Body of pancreas (tissue), 4 donors: ENCODE measurements at places on chromosomes 7 and 10. TPM values are rescaled to one million over a fixed set of nuclear protein-coding genes. Genes with fewer than 3 reads are reported as not detected.
A peak's percentile ranks its signal among the peaks of the same experiment; 100 is the strongest.

AOAH gene
- total RNA-seq, result 4.9 TPM

PON1 gene
- 0.78 TPM for total RNA-seq

EN2 gene
- total RNA-seq, result not detected

SLC18A3 gene
- total RNA-seq, result not detected

GPRIN2 gene
- total RNA-seq, result 15.8 TPM

PAPSS2 gene
- 17.5 TPM for total RNA-seq

AGAP6 gene
- 47.5 TPM for total RNA-seq

LAMTOR4 gene
- total RNA-seq, result 86.1 TPM

TMEM236 gene
- 0.66 TPM for total RNA-seq

PGAM2 gene
- total RNA-seq, result 1.6 TPM

RAB19 gene
- total RNA-seq, result 15.3 TPM

TFPI2 gene
- total RNA-seq, result 3.3 TPM

OPN4 gene
- total RNA-seq, result not detected

- DNase-seq, result no peak
- H3K4me1 ChIP-seq, result no peaks in the 10 kb centered on the region
- no peak overlapping the region for H3K27ac ChIP-seq
Observed at GRCh38 chr10:17115683-17116082, 13.9 kb downstream of the CUBN start.

GRCh38 chr10:8060010-8060703 is 5.7 kb downstream of the GATA3 start:
- no peaks in the 10 kb centered on the region for H3K27me3 ChIP-seq
- H3K4me1 ChIP-seq, result peaks cover 8% of the 10 kb centered on the region
- no peak overlapping the region for H3K27ac ChIP-seq
- no peak overlapping the region for H3K4me3 ChIP-seq
- no peaks in the 10 kb centered on the region for H3K36me3 ChIP-seq
- DNase-seq, result no peak

DNA sequence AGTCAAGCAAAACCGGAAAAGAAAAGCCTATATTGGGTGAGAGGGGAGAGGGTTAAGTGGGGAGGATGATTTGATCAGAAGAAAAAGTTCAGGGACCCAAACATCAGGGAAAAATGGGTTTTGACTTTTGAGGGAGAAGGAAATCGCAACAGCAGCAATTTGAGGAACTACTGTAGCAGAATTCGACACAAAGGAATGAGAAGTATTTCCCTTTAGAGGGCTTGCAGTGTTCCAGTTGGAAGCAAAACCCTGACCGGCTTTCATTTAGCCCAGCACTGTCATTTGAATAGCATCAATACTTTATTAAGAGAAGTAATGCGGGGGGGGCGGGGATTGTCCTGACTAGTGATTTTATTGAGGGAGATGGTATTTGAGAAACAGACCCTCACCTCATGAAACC is 37.2 kb upstream of the GATA3 start:
- H3K4me3 ChIP-seq, result no peak overlapping the region
- no peaks in the 10 kb centered on the region for H3K36me3 ChIP-seq
- peaks cover 9% of the 10 kb centered on the region for H3K4me1 ChIP-seq
- no peak overlapping the region for H3K27ac ChIP-seq
- no peak for DNase-seq

GRCh38 chr7:128425850-128426249 is 16.1 kb upstream of the IMPDH1 start:
- H3K27ac ChIP-seq, result no peak overlapping the region
- peak; percentile 73 for DNase-seq
- H3K4me3 ChIP-seq, result no peak overlapping the region
- H3K4me1 ChIP-seq, result no peaks in the 10 kb centered on the region

GRCh38 chr10:71238626-71239025 is 26.3 kb downstream of the UNC5B start:
- H3K27ac ChIP-seq, result no peak overlapping the region
- no peak for DNase-seq
- no peaks in the 10 kb centered on the region for H3K27me3 ChIP-seq

- no peak for DNase-seq
- no peak overlapping the region for H3K27ac ChIP-seq
- H3K4me1 ChIP-seq, result no peaks in the 10 kb centered on the region
- H3K27me3 ChIP-seq, result no peaks in the 10 kb centered on the region
- no peak overlapping the region for H3K4me3 ChIP-seq
Observed at GRCh38 chr7:123657304-123657685, 1.6 kb downstream of the LMOD2 start.

- H3K27ac ChIP-seq, result peak overlapping the region; percentile 78
- H3K36me3 ChIP-seq, result no peaks in the 10 kb centered on the region
- H3K27me3 ChIP-seq, result no peaks in the 10 kb centered on the region
- no peak overlapping the region for H3K4me3 ChIP-seq
Observed at GRCh38 chr10:31940839-31941653, 12.4 kb upstream of the ARHGAP12 start.

DNA sequence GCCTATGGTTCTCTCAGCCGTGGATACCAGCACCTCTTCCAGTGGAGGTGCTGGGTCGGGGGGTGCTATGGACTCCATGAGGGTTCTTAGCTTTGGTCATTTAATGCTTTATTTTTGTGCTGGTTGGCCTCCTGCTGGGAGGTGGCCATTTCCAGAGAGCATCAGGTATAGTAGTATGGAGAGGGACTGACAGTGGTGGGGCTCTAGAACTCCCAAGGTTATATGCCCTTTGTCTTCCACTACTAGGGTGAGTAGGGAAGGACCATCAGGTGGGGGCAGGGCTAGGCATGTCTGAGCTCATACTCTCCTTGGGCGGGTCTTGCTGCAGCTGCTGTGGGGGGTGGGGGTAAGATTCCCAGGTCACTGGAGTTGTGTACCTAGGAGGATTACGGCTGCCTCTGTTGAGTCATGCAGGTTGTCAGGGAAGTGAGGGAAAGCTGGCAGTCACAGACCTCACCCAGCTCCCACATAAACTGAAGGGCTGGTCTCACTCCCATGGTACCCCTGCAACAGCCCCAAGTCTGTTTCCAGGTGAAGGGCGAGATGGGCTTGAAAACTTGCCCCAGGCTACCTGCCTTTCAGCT is 763.2 kb upstream of the LRRTM3 start:
- no peaks in the 10 kb centered on the region for H3K4me1 ChIP-seq
- no peak for DNase-seq
- no peaks in the 10 kb centered on the region for H3K27me3 ChIP-seq
- H3K4me3 ChIP-seq, result no peak overlapping the region
- no peak overlapping the region for H3K27ac ChIP-seq
- H3K36me3 ChIP-seq, result no peaks in the 10 kb centered on the region

- no peak overlapping the region for H3K27ac ChIP-seq
- DNase-seq, result peak; percentile 36
- H3K4me3 ChIP-seq, result no peak overlapping the region
- H3K36me3 ChIP-seq, result no peaks in the 10 kb centered on the region
- peaks cover 26% of the 10 kb centered on the region for H3K4me1 ChIP-seq
- no peaks in the 10 kb centered on the region for H3K27me3 ChIP-seq
Observed at GRCh38 chr10:22681783-22682183, 32.6 kb downstream of the PIP4K2A start.

DNA sequence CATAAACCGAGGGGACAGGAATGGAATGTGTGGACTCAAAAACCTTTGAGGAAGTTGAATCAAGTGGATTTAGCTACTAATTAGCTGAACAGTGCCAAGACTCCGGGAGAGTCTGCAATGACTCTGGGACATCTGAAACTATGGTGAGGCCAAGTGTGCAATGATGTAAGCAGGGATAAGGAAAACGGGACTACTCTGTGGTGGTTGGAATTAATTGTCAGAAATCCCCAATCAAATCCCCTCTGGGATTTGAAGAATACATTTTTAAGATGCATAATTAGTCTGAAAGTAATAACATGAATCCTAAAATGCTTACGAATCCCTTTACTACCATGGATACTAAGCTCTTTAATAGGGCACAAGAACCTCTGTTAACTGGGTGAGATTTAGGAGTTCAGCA is 602.8 kb downstream of the NRG3 start:
- H3K4me3 ChIP-seq, result no peak overlapping the region
- no peak for DNase-seq
- no peaks in the 10 kb centered on the region for H3K36me3 ChIP-seq
- H3K27ac ChIP-seq, result no peak overlapping the region
- no peaks in the 10 kb centered on the region for H3K27me3 ChIP-seq

GRCh38 chr7:25967278-25968204 is 184.5 kb upstream of the NFE2L3 start:
- peaks cover 55% of the 10 kb centered on the region for H3K4me1 ChIP-seq
- peak overlapping the region; percentile 24 for H3K27ac ChIP-seq
- H3K27me3 ChIP-seq, result no peaks in the 10 kb centered on the region
- H3K4me3 ChIP-seq, result no peak overlapping the region
- no peaks in the 10 kb centered on the region for H3K36me3 ChIP-seq

GRCh38 chr7:112226701-112227276 is 20.3 kb downstream of the ZNF277 start:
- no peak overlapping the region for H3K27ac ChIP-seq
- H3K4me1 ChIP-seq, result peaks cover 24% of the 10 kb centered on the region
- no peaks in the 10 kb centered on the region for H3K27me3 ChIP-seq
- DNase-seq, result no peak

GRCh38 chr7:28107960-28108359 is 72.6 kb downstream of the JAZF1 start:
- peaks cover 18% of the 10 kb centered on the region for H3K4me1 ChIP-seq
- no peak for DNase-seq
- no peaks in the 10 kb centered on the region for H3K36me3 ChIP-seq
- H3K4me3 ChIP-seq, result no peak overlapping the region
- H3K27me3 ChIP-seq, result no peaks in the 10 kb centered on the region
- H3K27ac ChIP-seq, result no peak overlapping the region

GRCh38 chr10:59865101-59865500 is 41.3 kb downstream of the CCDC6 start:
- H3K27me3 ChIP-seq, result no peaks in the 10 kb centered on the region
- H3K36me3 ChIP-seq, result no peaks in the 10 kb centered on the region
- H3K4me3 ChIP-seq, result no peak overlapping the region

GRCh38 chr10:102384606-102385429 is 10.7 kb upstream of the NFKB2 start:
- DNase-seq, result peak; percentile 42
- H3K4me1 ChIP-seq, result no peaks in the 10 kb centered on the region
- no peaks in the 10 kb centered on the region for H3K27me3 ChIP-seq
- H3K36me3 ChIP-seq, result peaks cover 4% of the 10 kb centered on the region
- peak overlapping the region; percentile 59 for H3K27ac ChIP-seq
- no peak overlapping the region for H3K4me3 ChIP-seq
